ENCODE measurements at places on chromosomes 1 and 21.

- no peak for DNase-seq
Observed at GRCh38 chr1:8136766-8137165, 110.7 kb upstream of the ERRFI1 start.

DNA sequence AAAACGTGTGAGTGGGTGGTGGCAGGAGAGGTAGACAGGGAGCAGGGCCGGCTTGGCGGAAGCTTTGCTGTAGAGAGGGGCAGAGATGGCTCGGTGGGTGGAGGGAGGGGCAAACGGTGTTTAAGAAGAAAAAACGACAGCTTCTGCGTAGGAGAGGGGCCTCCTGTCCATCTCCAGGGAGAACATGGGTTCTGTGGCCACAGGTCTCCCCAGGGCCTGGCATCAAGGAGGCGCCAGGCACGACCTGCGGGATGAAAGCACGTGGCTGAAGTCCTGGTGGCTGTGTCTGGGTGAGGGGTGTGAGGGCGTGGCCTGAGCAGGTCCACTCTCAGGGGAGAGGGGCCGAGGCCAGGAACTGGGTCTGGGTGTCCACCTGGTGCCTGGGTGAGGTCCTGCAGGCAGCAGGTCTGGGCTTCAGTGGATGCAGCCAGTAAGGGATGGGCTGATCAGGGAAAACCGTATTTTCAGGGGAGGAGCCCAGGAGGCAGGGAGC, 940 bp upstream of the PRKCZ start:
- no peak for DNase-seq

DNA sequence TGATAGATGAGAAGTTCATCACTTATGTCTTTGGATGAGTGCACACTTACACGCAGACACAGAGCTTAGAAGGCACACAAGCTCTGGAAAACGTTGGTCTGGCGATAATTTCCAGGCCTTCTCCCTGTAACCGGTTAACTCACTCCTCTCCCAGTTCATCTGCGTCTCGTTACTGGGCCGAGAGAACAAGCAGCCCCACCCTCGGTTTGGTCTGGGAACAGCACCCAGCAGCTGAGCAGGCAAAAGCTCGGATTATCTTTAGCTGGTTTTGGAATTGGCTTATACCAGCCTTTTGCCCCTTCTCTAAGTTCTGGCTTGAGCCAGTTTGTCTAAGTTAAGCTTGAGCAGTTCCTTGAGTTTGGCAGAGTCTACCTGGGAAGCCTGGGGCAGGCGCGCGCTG, 27.3 kb upstream of the COL6A1 start:
- DNase-seq = no peak

DNA sequence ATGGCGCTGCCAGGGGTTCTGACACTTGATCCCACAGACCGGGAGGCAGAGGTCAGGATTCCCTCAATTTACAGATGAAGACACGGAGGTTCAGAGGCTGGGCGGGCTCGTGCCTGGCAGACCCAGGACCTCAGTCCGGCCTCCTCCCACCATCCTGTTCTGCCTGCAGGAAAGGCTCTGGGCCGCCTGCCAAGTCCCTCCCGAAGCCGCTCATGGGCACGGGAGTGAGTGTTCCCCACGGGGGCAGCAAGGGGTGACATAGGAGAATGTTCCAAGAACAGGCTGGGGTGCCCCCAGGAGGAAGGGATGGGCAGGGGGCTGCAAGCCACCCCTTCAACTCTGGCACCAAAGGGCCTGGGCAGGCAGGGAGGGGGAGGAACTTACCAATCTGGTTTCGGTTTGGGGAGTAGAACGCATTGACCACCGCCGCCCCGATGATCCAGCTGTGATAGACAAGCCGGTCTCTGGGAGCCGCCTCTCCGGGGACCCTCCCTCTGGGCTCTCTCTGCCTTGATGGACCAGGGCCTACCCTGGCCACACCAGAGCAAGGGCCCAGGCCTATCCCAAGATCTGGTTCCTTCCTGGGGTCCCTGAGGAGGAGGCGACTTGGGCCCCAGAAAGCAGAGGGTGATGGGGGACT, 7.5 kb downstream of the PRXL2B start:
- DNase-seq = no peak

DNA sequence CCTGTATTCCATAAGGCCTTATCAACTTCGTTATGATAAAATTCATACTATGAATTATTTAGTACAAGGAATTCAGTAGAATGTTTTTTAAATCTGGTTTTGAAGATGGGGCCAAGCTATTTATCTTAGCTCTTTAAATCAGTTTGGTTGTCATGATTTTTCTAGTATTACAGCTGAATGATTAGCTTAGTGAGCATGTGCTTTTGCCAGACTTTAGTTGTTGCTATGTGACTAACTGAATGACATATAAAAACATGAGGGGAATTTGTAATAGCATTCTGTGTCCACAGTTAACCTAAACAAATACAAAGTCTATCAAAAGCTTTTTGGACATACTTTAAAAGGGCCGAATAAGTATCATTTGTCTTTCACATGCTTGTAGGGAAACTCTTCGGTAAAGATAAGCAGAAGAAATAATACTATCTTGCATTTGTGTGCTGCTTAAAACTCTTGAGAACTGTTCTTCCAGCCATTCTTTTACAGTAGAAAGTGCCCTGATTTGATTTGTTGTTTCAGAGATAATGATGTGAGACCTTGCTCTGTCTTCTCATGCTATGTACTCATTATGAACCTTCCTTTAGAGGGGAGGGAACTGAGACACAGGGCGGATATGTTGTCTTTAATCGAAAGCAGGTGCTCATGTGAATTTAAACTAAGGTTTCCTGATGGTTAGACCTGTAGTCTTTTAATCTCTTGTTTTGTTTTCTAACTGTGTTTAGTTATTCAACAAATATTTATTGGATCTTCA, 18.8 kb downstream of the NEK7 start:
- DNase-seq = no peak

DNA sequence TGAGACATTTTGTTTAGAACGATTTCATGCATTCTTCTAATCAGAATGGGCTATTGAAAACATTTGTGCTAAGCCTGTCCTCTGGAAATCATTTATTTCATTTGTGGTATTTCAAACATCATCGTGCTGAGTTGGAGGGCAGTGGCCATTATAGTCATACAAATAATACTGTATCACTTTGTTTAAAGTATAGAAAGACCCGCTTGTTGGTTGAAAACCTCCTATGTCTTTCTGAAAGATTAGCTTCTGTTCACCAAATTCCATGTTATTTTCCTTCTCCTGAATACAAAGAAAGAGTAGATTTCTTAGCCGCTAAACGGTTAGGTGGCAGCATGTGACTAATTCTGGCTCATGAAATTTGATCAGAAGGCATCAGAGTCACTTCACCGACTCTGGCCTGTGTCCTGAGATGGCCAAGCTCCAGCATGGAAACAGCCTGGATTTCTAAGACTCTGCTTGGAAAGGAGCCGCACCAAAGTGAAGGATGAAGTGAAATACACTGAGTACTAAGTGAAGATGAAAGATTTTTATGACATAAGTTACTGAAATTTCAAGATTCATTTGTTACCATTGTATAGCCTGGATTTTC, 355.1 kb downstream of the USP25 start:
- DNase-seq = no peak

DNA sequence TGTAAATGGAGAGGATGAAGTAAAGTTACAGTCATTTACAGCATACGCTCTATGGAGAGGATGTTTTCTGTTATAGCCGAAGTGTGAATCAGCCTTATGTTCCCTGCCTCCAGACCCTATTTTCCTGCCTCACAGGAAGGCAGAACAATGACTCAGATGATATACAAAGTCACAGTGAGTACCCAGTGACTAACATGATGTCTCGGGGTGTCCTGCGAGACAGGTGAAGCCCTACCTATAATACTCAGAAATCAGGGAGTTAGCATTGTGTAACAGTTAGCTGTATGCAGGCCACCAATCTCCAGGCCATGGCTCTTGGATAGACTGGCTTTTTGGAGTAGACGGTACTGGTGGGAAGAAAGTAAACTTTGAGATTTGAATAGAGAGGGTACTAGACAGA, 55.6 kb upstream of the FBXO28 start:
- DNase-seq = no peak

- no peak for DNase-seq
Observed at GRCh38 chr1:43605157-43605556, 44.8 kb upstream of the KDM4A start.

DNA sequence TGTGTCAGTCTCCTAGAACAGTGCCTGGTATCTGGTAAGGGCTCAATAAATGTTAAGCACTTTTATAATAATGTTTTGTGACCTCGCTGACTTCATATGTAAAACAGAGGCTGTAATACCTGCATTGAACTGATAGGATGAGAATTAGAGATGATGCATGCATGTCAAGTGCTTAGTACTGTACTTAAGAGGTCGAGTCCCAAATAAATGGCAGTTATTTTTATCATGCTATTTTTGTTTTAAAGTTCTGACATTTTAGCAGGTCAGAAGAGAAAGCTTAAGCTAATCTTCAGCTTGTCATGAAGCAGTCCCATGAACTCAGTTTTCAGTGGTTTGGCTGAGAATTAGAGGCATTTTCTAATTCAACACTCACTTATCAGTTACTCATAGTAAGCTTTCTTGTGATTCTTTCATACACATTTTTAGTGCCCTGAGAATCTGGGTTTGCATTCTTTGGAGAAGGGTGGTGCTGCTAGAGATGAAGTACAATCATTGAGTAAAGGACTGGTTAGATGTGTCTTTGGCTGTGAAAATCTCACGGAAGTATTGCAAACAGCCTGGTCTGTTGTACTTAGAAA, 75.7 kb upstream of the RAVER2 start:
- DNase-seq = no peak

GRCh38 chr1:54294887-54295286, 94.9 kb downstream of the MRPL37 start:
- DNase-seq = no peak

GRCh38 chr1:154419620-154420571, 14.8 kb downstream of the IL6R start:
- no peak for DNase-seq
